T-cell (primary cell): ENCODE measurements at places on chromosomes 3 and 15. TPM values are rescaled to one million over a fixed set of nuclear protein-coding genes. Genes with fewer than 3 reads are reported as not detected.

The SPATA12 gene
- total RNA-seq: not detected

DNA sequence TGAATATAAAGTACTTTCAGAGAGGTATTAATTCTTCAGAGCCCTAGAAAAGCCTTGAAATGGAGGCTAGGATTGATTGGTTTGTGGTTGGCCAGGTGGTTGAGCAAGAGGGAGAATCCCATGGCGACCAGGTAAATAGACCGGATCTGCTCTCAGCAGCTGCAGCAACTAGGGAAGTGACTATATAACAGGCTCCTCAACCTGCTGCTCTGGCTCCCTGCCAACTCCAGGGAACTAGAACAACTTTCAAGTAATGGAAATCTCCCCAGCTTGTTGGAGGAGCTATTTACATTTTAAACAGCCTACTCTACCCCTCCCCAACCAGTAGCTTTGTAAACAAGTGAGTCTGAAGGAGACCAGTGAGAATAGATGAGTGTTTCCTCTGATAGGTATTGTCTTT lies 121.8 kb upstream of the CADM2 start:
- no peaks in the 10 kb centered on the region for H3K36me3 ChIP-seq
- H3K4me1 ChIP-seq: no peaks in the 10 kb centered on the region
- no peak overlapping the region for H3K27ac ChIP-seq
- H3K27me3 ChIP-seq: no peaks in the 10 kb centered on the region

GRCh38 chr3:87478716-87479115 lies 202.3 kb upstream of the POU1F1 start:
- no peak for DNase-seq
- H3K4me1 ChIP-seq: no peaks in the 10 kb centered on the region
- H3K27me3 ChIP-seq: no peaks in the 10 kb centered on the region
- no peak overlapping the region for H3K27ac ChIP-seq
- no peaks in the 10 kb centered on the region for H3K36me3 ChIP-seq

- no peaks in the 10 kb centered on the region for H3K27me3 ChIP-seq
- H3K27ac ChIP-seq: no peak overlapping the region
- no peaks in the 10 kb centered on the region for H3K4me1 ChIP-seq
- H3K36me3 ChIP-seq: no peaks in the 10 kb centered on the region
- no peak for DNase-seq
Measured at GRCh38 chr3:156576651-156577348, 21.9 kb upstream of the SSR3 start.

DNA sequence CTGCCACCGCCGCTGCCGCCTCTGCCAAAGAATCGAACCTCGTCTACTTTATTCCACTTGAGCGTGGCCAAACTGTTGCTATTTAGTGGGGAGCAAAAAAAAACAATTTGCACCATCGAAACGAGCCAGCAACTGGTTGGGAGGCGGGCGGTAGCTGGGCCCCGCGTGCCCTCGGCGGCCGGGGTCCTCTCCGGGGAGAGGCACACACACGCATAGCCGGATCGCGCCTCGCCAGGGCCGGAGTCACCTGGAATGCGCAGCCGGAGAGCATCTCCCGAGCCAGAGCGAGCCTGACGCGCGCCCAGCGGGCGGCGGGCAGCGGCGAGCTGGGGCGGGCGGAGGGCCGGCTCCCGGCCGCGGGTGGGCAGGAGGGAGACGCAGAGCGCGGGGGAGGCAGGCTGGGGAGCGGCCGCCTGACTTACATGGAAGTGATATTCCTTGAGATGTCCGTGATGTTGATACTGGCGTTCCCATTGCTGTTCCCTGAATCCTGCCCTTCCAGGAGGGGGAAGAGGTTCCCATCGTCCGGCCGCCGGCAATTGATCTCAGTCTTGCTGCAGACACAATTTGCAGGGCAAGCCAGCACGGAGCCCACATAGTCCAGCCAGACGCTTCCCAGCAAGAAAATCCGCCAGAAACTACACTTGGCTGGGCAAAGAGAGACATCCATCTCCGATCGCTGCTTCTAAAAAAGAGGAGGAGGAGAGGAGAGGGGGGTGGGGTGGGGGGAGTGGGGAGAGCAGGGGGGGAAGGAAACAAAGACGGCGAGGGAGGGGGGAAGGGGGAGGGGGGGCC lies 858 bp downstream of the NTRK3 start:
- no peak overlapping the region for H3K27ac ChIP-seq
- no peaks in the 10 kb centered on the region for H3K36me3 ChIP-seq
- peak overlapping the region; percentile 42 for H3K4me3 ChIP-seq
- peaks cover 2% of the 10 kb centered on the region for H3K4me1 ChIP-seq
- H3K27me3 ChIP-seq: peaks cover 5% of the 10 kb centered on the region

GRCh38 chr15:74792227-74793016 lies 10.5 kb downstream of the CSK start:
- H3K4me1 ChIP-seq: peaks cover 79% of the 10 kb centered on the region
- peak overlapping the region; percentile 20 for H3K4me3 ChIP-seq
- no peak for DNase-seq
- no peaks in the 10 kb centered on the region for H3K36me3 ChIP-seq
- H3K27me3 ChIP-seq: no peaks in the 10 kb centered on the region

DNA sequence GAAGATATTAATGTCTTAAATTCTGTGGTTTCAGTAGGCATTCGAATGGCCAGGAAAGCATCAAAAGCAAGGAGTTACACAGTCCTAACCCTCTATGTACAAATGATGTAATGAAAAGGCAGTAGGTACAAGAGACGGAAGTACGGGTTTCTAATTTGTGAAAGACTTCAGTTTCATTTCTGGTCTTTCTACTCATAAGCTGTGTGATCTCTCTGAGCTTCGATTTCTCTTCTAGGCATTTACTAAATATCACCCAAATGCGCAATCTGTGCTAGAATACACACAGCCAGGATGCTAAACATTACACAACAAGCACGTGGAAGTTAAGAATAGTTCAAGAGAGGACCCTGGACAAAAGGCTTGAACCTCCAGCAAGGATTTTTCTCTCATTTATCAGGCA lies 17.9 kb upstream of the STIMATE start:
- H3K27ac ChIP-seq: no peak overlapping the region
- H3K36me3 ChIP-seq: peaks cover 4% of the 10 kb centered on the region
- no peak overlapping the region for H3K4me3 ChIP-seq
- no peaks in the 10 kb centered on the region for H3K4me1 ChIP-seq
- DNase-seq: no peak

The MOBP gene
- total RNA-seq: 0.20 TPM

DNA sequence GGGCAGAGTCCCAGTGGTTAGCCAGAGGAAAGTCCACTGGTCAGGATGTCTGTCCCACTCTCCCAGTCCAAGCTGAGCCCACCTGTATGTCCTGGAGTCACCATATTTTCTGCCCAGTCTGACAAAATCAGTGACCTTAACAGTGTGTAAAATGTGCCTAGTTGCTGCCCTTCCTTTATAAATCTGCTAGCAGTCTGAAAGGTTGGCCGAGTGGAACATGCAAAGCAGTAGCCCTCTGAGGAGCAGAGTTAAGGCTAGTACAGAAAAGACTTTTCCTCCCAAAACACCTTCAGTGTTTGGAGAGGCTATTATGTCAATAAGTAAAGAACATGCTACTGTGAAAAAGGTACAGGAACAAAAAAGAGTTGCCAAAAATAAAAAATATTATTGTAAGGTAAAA lies 15.3 kb downstream of the TTC21A start:
- H3K27me3 ChIP-seq: peaks cover 9% of the 10 kb centered on the region
- H3K27ac ChIP-seq: no peak overlapping the region
- no peaks in the 10 kb centered on the region for H3K36me3 ChIP-seq
- H3K4me1 ChIP-seq: peaks cover 10% of the 10 kb centered on the region

- no peak overlapping the region for H3K27ac ChIP-seq
- no peaks in the 10 kb centered on the region for H3K36me3 ChIP-seq
- H3K27me3 ChIP-seq: peaks cover 2% of the 10 kb centered on the region
- H3K4me3 ChIP-seq: no peak overlapping the region
Measured at GRCh38 chr15:62491642-62492041, 326.6 kb upstream of the C2CD4B start.

The DOCK3 gene
- 2.5 TPM for total RNA-seq

The CCR3 gene
- 0.33 TPM for total RNA-seq

DNA sequence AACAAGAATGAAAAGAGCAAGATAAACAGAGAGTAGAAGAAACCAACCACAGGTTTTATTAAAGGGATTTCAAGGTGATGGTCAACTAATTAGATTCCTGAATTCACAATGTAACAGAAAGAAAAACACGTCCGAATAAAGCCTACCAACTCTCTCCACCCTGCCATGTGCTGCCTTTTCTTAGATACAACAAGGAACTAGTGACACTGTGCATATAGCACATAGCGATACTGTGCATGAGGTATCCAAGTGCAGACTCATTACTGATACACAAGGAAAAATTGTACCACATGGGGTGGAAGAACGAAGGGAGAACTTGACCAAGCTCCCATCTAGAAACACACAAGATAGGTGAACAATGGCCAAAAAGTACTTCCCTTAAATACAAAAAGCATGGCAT lies 154.6 kb downstream of the MAGI1 start:
- no peak for DNase-seq
- H3K4me1 ChIP-seq: no peaks in the 10 kb centered on the region
- H3K27ac ChIP-seq: no peak overlapping the region
- no peak overlapping the region for H3K4me3 ChIP-seq

DNA sequence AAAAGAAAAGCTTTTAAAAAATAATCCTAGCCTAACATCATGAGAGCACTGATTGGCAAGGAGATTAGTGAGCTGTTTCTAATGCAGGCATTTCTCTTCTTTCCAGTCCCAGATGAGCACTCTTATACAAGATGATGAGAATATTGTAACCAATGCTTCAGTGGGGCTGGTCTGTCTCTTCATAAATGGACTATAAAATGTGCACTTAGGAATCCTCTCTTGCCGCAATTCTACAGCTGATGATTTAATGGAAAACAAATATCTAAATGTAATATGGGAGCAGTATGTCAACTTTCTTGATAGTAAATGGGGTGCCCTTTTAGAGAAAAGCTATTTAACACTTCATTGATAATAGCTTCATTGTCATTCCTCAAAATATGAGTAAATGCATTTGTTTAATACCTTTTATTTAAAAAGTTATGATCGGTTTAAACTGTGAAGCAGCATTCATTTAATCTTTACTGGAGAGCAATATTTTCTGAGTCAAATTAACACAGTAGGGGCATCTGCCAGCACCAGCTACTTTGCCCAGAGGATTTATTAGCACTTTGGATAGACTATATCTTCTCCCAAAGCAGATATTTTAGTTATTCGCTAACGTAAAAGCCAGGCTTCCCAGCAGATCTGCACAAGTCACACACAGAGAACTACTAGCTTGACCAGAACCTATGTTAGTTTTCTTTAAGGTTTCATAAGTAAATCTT lies 985.9 kb downstream of the DIPK2A start:
- H3K4me1 ChIP-seq: no peaks in the 10 kb centered on the region
- no peak overlapping the region for H3K4me3 ChIP-seq
- H3K27me3 ChIP-seq: no peaks in the 10 kb centered on the region

- DNase-seq: no peak
- no peaks in the 10 kb centered on the region for H3K27me3 ChIP-seq
- H3K27ac ChIP-seq: no peak overlapping the region
- H3K36me3 ChIP-seq: no peaks in the 10 kb centered on the region
- no peaks in the 10 kb centered on the region for H3K4me1 ChIP-seq
Measured at GRCh38 chr3:21877214-21877754, 126.3 kb upstream of the ZNF385D start.

DNA sequence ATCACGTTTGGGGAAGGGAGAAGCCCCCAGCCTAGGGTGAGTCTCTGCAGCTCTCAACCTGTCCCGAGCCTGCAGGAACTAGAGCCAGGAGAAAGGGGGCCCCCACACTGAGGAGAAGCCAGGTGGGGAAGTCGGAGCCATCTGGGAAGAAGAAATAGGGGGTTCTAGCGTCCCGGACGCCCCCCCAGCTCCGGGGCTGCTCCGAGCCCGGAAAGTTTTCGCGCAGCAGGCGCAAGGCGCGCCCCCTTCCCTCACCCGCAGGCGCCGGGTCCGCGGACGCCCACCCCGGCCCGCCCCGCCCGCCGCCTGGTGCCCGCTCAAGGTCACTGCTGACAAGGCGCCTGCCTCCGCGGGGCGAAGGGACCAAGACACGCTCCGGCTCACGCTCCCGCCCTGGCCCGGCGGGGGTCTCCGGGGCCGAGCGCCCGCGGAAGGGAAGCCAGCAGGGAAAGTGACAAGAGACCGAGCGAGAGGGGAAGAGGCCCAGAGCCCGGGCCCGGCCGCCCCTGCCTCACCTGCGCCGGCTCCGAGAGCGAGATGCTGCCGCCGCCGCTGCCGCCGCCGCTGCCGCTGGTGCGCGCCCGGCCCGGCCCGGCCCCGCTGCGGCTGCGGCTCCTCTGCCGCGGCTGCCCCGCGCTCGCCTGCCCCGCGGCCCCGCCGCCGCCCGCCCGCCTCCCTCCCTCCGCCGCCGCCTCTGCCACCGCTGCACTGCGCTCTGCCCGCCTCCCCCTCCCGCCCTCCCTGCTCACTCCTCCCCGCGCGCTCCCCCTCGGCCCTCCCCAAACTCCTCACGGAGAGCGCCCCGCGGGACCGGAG lies 108.4 kb upstream of the SLC6A11 start:
- peaks cover 5% of the 10 kb centered on the region for H3K4me1 ChIP-seq
- H3K27me3 ChIP-seq: peaks cover 68% of the 10 kb centered on the region
- H3K36me3 ChIP-seq: no peaks in the 10 kb centered on the region
- no peak for DNase-seq
- H3K27ac ChIP-seq: no peak overlapping the region
- H3K4me3 ChIP-seq: no peak overlapping the region

The TIMP4 gene
- not detected for total RNA-seq

The TEX55 gene
- total RNA-seq: not detected

DNA sequence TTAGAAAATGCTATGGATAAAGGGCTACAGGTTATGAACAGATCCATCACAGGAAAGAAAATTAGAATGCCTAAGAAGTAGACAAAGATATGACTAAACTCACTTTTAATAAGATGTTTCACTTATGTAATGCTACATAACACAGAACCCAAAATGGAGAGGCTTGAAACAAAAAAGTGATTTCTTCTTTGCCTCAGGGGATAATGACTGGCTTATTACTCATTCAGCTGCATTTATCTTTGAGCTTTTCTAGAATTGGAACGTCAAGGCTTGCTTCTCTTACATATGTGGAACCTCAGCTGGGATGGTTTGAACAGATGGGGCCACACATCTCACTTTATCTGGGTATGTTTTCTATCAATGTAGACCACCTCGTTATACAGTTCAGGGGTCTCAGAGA lies 120.6 kb upstream of the EPHA3 start:
- no peak for DNase-seq
- no peak overlapping the region for H3K4me3 ChIP-seq
- no peaks in the 10 kb centered on the region for H3K36me3 ChIP-seq
- no peaks in the 10 kb centered on the region for H3K27me3 ChIP-seq
- H3K27ac ChIP-seq: no peak overlapping the region

- H3K36me3 ChIP-seq: no peaks in the 10 kb centered on the region
- H3K27me3 ChIP-seq: no peaks in the 10 kb centered on the region
- peaks cover 22% of the 10 kb centered on the region for H3K4me1 ChIP-seq
- DNase-seq: no peak
- H3K27ac ChIP-seq: no peak overlapping the region
Measured at GRCh38 chr3:4509043-4509442, 15.9 kb downstream of the ITPR1 start.

- no peaks in the 10 kb centered on the region for H3K27me3 ChIP-seq
- H3K27ac ChIP-seq: peak overlapping the region; percentile 19
- H3K4me3 ChIP-seq: no peak overlapping the region
- H3K36me3 ChIP-seq: peaks cover 14% of the 10 kb centered on the region
- H3K4me1 ChIP-seq: peaks cover 31% of the 10 kb centered on the region
Measured at GRCh38 chr3:71006810-71007785, 576.4 kb downstream of the FOXP1 start.

The ILDR1 gene
- not detected for total RNA-seq

The FANCI gene
- total RNA-seq: 11.5 TPM

- H3K4me1 ChIP-seq: no peaks in the 10 kb centered on the region
- no peak for DNase-seq
- H3K4me3 ChIP-seq: no peak overlapping the region
- peaks cover 35% of the 10 kb centered on the region for H3K27me3 ChIP-seq
- no peaks in the 10 kb centered on the region for H3K36me3 ChIP-seq
Measured at GRCh38 chr3:138395865-138396751, 38.3 kb upstream of the ESYT3 start.

- no peaks in the 10 kb centered on the region for H3K4me1 ChIP-seq
- H3K36me3 ChIP-seq: no peaks in the 10 kb centered on the region
- no peak overlapping the region for H3K27ac ChIP-seq
- DNase-seq: no peak
Measured at GRCh38 chr3:161793194-161793930, 296.8 kb downstream of the OTOL1 start.
